Hematopoietic multipotent progenitor cell treated with erythropoietin and hydrocortisone succinate and interleukin-3 and kit ligand, for 4 days (in vitro differentiated cells): ENCODE measurements at places on chromosomes 3 and 15.

GRCh38 chr3:192826214-192827006 is 91.2 kb downstream of the MB21D2 start:
- no peak for DNase-seq

- DNase-seq, result peak; percentile 20
Observed at GRCh38 chr15:33125894-33126537, 68.5 kb downstream of the FMN1 start.

DNA sequence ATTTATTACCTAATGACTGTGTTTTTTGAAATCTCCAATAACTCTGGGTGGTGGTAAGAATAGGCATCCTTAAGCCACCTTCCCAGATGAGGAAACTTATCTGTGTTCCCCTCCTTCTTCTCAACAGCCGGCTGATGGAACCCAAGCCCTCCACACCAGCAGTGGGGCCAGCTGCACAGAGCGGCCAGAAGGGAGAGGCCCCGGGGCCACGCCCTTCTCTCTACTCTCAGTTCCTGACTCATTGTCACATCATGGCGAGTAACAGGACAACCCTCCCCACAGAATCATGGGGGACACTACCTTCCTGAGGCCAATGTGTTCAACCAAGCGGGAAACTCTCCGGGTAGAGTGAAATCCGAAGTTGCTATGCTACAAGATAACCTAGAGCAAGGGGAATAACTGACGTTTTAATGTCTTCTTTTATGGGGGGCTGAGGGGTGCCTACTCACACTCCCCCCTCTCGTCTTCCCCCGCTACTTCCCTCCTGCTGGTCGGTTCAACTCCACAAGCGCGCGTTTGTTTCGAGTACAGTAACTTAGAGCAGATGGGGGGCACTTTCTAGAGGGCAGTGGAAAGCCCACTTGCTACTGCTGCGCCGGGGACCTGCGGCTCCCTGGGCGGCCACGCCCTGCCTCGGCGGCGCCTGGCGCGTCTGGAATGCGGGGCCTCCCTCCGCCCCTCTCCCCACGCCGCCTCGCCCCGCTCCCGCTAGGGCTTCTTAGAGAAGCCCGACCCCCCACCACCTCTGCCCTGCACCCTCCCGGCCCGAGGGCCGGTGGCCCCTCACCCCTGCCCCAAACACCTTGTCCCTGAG is 621 bp downstream of the ANXA2 start:
- peak; percentile 91 for DNase-seq

DNA sequence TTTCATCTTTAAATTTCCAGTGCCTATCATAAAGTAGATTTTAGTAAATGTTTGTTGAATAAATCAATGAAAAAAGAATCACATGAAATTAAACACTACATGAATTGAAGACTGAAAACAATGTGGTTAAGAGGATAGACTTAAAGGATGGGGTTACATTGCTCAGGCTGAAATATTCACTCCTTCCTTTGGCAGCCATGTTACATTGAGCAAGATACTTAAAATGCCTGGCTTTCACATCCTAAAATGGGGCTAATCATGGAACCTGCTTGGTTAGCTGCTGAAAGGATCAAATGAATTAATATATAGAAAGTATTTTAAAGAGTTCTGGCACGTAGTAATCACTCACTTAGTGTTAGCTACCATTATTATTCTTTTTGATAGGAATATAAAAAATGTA is 196.9 kb upstream of the SLC2A2 start:
- no peak for DNase-seq

DNA sequence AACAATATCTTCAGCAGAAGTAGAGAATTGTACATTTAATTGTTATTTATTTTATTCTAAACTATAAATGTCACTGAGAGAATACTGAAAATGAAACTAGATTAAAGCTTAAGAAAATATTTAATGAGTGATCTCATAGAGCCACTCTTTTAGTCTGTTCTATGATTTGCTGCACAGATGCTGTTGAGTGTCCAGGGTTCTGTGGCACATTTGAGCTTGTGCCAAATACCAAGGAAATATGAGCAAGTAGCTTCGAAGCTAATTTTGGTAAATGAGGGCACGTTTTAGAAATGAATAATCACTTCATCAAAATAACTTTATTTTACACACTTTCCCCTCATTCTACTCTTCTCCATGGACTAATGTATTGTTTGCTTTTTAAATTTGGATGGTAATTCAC is 53.6 kb upstream of the THRB start:
- DNase-seq, result no peak

GRCh38 chr15:92097474-92098178 is 244.1 kb downstream of the SLCO3A1 start:
- DNase-seq, result peak; percentile 88

DNA sequence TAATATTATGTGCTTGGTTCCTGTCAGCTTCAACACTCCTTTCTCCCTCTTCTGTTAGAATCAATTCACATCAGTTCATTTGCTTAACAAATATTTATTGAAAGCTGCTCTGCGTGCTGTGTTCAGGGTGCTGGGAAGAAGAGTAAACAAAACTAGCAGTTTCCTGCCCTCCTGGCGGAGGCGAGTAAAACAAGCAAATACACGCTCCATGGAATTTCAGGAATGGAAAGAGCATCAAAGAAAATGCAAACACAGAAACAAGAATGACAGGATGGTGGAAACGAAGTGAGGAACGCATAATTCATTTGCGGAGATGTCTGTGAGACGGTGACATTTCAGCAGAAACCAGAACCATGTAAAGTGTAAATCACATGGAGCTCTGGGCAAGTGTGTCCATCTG is 49.4 kb upstream of the SPTSSB start:
- DNase-seq, result no peak

DNA sequence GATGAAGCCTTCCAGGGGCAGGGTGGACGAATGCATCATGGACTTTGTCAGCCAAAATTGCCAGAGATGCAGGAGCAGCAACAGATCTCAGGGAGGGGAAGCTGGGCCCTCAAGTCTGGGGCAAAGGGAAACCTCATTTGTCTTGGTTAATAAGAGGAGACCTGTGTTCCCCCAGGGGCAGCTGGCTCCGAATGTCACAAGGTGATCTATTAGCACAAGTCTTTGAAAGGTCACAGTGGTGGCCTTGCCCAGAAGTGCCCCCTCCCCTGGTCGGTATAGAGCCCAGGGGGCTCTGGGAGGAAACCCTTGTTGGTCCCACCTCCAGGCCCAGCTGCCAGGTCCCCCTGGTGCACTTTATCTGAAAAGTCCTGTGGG is 46.2 kb downstream of the ABTB1 start:
- DNase-seq, result no peak

DNA sequence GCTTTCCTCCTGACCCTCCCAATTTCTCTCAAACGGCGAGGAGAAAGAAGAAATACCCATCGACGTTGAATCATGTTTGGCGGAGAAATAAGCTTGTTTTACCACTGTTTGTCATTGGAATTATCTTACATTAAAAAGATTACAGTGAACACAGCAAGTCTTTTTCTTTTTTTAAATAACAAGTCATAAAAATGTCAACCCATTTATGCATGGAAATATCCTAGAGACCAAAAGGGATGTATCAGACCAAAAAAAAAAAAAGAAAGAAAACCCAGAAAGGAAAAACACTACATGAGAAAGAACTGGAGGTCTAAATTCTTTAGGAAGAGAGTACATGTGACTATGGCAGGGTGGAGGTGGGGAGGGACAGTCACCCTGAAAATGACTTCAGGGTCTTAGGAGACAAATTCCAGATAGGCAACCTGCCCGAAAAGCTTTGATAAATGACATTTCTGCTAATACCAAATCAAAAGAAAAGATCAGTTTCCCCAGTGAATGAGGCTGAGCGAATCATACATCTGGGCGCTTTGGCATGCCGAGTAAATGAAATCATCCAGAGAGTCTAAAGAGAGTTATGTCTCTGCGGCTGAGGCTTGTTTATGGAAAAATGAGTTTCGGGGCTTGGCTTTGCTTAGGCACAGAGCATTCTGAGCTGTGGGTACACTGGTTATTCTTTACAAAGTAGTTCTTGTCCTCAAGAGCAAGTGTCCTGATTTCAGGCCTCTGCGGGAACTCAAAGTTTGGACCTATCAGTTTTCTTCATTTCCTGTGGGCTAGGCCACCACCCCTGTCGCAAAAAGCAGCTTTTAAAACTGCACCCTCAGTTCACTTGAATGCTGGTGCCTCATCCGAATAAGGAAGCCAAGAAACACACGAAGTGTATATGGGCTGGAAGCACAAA is 110.1 kb upstream of the TGFBR2 start:
- peak; percentile 7 for DNase-seq

DNA sequence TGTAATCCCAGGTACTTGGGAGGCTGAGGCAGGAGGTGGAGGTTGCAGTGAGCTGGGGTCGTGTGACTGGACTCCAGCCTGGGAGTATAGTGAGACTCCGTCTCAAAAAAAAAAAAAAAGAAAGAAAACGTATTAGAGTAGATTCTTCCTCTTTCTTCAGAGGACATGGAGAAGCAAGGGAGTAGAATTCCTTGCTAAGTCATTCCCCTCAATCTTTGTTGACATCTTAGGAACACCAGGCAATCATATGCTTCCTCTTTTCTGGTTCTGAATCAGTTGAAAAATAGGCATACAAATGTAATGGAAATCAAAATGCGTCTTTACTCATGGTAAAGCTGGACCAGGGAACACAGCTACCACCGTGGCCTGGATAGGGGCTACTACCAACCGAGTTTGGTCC is 38.3 kb upstream of the ATOSA start:
- DNase-seq, result no peak

- DNase-seq, result peak; percentile 54
Observed at GRCh38 chr15:97684249-97684648, 276.3 kb upstream of the ARRDC4 start.

DNA sequence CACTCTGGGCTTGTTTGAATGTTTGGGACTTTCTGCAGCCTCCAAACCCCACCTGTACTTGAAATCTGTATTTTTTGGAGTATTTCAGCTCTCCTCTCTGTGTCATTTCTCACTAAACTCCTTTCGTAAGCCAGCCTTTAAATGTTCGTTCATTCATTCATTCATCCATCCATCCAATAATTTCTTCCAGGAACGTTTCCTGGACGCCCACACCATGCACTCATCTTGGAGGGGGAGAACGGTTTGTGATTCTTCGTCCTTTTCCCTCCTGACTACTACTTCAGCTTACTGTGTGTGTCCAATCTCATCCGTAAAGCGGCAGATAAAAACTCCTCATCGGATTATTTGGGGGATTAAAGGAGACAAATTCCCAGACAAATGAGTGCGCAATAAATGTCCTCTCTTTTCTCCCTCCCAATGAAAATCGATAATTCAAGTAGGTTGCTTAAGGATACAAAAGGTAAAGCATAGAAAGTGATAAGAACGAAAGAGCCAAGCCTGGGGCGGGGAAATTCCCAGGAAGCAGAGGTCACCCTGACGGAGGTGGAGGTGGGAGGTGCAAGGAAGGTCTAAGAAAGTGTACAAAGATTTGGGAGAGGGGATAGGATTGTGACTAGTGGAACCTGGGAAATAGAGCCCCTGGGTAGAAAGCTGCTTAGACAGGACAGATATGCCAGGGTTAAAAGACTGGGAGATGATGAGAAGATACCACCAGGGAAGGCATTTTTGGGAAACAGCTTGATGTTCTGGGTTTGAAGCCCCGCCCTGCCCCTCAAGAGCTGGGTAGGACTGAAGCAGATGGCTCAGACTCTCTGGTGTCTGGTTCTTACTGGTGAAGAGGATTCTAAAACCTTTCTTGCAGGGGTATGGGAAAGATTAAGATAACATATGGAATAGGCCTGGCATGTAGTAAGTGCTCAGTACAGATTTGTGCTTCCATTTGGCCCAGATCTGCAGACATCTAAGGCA is 896 bp upstream of the KLHL25 start:
- DNase-seq, result no peak
